ENCODE measurements at places on chromosomes 11 and 22. TPM values are rescaled to one million over a fixed set of nuclear protein-coding genes. Genes with fewer than 3 reads are reported as not detected.

EI24 gene
- total RNA-seq: 24.8 TPM

ENTHD1 gene
- not detected for total RNA-seq

NEFH gene
- total RNA-seq: 0.20 TPM

GPHA2 gene
- not detected for total RNA-seq

ANKRD13D gene
- 191 TPM for total RNA-seq

OR4A16 gene
- not detected for total RNA-seq

PGA5 gene
- total RNA-seq: not detected

CDC42EP1 gene
- total RNA-seq: 0.27 TPM

DNA sequence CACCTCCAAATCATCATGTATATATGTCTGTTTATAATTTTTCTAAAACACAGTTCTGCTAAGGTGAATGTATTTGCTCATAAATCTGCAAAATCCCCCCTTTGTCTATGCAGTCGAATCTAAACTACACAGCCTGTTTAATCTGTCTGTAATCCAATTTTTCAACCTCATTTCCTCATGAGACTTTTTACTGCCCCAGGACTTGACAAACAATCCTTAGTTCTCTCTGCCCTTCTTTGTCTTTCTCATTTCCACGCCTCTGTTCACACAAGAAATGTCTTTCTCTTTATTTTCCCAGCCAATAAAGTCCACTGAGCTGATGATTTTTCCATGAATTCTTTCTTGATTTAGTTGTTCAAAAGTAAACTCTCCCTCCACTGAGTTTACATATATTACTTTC lies 1154.3 kb downstream of the FAM181B start:
- no peaks in the 10 kb centered on the region for H3K27me3 ChIP-seq
- no peak for DNase-seq
- no peaks in the 10 kb centered on the region for H3K36me3 ChIP-seq
- no peaks in the 10 kb centered on the region for H3K4me1 ChIP-seq
- no peak overlapping the region for H3K27ac ChIP-seq

DNA sequence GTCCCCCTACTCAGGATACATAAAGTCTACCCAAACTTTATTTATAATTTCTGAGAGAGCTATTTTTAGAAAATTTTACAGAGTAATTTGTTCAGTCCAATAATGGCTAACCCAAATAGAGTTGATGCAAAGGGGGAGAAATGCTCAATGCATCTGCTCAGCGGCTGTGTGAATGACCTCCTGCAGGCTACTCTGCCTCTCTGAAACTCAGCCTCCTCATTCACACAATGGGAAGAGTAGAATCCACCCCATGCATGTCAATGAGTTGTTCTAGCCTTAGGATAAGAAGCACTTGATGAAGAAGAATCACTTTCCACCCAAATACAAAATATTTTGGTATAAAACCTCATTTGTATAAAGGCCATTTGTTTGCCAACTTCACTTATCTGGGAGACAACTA lies 1204.0 kb downstream of the LRRC4C start:
- no peaks in the 10 kb centered on the region for H3K36me3 ChIP-seq
- H3K27me3 ChIP-seq: no peaks in the 10 kb centered on the region
- no peaks in the 10 kb centered on the region for H3K4me1 ChIP-seq
- DNase-seq: no peak
- no peak overlapping the region for H3K4me3 ChIP-seq

DNA sequence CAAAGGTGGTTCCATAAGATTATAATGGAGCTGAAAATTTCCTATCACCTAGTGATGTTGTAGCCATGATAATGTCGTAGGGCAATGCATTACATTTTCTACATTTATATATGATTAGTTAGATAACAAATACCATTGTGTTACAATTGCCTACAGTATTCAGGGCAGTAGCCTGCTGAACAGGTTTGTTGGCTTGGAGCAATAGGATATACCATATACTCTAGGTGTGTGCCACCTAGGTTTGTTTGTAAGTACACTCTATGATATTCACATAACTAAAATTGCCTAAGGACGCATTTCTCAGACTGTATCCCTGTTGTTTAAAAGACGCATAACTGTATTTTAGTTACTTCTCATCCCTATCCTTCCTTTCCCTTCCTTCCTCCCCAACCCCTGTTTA lies 13.6 kb downstream of the PLEKHB1 start:
- no peak for DNase-seq
- no peak overlapping the region for H3K4me3 ChIP-seq

GRCh38 chr11:131561501-131561900 lies 191.1 kb downstream of the NTM start:
- no peak overlapping the region for H3K27ac ChIP-seq
- no peaks in the 10 kb centered on the region for H3K36me3 ChIP-seq
- no peaks in the 10 kb centered on the region for H3K27me3 ChIP-seq

GRCh38 chr11:17004486-17005148 lies 9.6 kb downstream of the PLEKHA7 start:
- no peaks in the 10 kb centered on the region for H3K27me3 ChIP-seq
- H3K27ac ChIP-seq: no peak overlapping the region
- no peaks in the 10 kb centered on the region for H3K36me3 ChIP-seq

- no peaks in the 10 kb centered on the region for H3K36me3 ChIP-seq
- H3K27me3 ChIP-seq: no peaks in the 10 kb centered on the region
- DNase-seq: no peak
- no peaks in the 10 kb centered on the region for H3K4me1 ChIP-seq
- H3K27ac ChIP-seq: no peak overlapping the region
- H3K4me3 ChIP-seq: no peak overlapping the region
These were observed 102.1 kb upstream of the SLC5A12 start for GRCh38 chr11:26823963-26824362.

GRCh38 chr11:13225038-13226001 lies 52.3 kb upstream of the BMAL1 start:
- H3K4me1 ChIP-seq: no peaks in the 10 kb centered on the region
- no peaks in the 10 kb centered on the region for H3K27me3 ChIP-seq
- no peak overlapping the region for H3K4me3 ChIP-seq
- no peaks in the 10 kb centered on the region for H3K36me3 ChIP-seq

DNA sequence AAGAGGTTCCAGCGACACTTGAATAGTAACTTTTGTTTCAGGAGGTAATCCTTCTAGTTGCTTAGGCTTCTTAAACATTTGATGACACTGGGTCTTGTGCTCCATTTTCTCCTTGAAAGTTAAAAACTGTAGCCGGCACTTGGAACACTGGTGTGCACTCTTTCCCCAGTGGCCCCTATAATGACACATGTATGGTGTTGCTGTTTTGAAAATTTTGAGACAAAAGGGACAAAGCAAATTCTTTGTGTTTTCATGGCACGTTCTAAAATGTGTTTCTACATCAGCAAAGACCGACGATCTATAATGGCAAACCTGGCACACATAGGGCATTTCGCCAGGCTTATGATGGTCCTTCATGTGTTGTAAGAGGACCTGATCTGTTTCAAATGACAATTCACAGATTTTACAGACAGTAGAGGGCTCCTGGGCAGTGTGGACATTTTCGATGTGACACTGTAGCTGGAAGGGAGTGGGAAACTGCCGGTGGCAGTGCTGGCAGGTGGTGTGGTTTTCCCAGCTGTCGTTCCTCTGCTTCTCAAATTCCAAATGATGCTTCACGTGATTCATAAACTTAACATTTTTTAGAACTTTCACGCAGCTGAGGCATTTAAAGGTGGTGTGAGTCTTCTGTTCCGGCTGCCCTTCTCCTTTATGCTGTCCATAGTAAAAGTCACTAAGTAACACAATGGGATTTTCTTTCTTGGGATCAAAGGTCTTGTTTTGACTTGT lies 20.5 kb downstream of the ZNF280B start:
- peaks cover 5% of the 10 kb centered on the region for H3K36me3 ChIP-seq
- no peaks in the 10 kb centered on the region for H3K27me3 ChIP-seq
- no peak for DNase-seq
- no peak overlapping the region for H3K27ac ChIP-seq
- no peak overlapping the region for H3K4me3 ChIP-seq

GRCh38 chr22:38416621-38417251 lies 38.3 kb downstream of the KCNJ4 start:
- H3K36me3 ChIP-seq: no peaks in the 10 kb centered on the region
- H3K4me3 ChIP-seq: no peak overlapping the region
- no peaks in the 10 kb centered on the region for H3K4me1 ChIP-seq
- H3K27me3 ChIP-seq: no peaks in the 10 kb centered on the region

DNA sequence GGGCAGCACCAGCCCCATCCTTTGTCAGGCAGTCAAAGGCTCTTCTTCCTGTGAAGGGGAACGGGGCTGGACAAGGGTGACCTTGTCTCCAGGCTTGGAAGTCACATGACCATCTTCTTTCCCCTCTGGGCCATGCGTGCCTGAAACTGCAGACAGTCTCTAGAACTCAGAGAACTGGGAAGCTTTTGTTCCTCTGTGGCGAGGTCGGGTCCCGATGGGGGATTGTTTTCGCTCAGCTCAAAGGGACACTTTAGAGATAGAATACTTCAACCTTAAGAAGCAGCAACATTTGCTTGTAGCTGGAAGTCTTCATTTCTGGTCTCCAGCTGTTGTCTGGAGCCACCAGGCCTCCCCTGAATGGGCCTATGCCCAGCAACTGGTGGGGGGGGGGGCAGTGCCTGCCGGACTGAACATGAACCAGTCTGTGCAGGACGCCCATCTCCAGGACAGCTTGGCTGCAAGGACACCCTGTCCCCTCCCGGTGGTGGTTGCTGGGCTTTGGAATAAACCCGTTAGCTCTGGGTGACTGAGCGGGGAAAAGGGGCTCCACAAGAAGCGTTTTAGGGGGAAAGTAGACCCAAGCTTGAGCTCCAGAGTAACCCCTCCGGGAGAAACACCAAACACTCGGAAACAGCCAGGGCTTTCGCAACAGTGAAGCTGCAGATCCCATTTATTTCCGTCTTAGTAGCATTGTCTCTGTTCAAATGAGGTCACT lies 55.7 kb upstream of the EMID1 start:
- H3K36me3 ChIP-seq: no peaks in the 10 kb centered on the region
- DNase-seq: no peak
- no peak overlapping the region for H3K27ac ChIP-seq
- no peak overlapping the region for H3K4me3 ChIP-seq
- H3K4me1 ChIP-seq: no peaks in the 10 kb centered on the region
- H3K27me3 ChIP-seq: no peaks in the 10 kb centered on the region

GRCh38 chr22:50303848-50304527 lies 3.5 kb downstream of the PLXNB2 start:
- no peak overlapping the region for H3K27ac ChIP-seq
- peaks cover 4% of the 10 kb centered on the region for H3K27me3 ChIP-seq
- H3K4me1 ChIP-seq: no peaks in the 10 kb centered on the region
- H3K36me3 ChIP-seq: no peaks in the 10 kb centered on the region
- DNase-seq: no peak

- H3K4me3 ChIP-seq: no peak overlapping the region
- H3K27ac ChIP-seq: no peak overlapping the region
- no peak for DNase-seq
- H3K4me1 ChIP-seq: peaks cover 3% of the 10 kb centered on the region
- no peaks in the 10 kb centered on the region for H3K27me3 ChIP-seq
- H3K36me3 ChIP-seq: peaks cover 13% of the 10 kb centered on the region
These were observed 43.8 kb downstream of the COPB1 start for GRCh38 chr11:14455648-14456430.

GRCh38 chr11:117529816-117530215 lies 202.2 kb downstream of the CEP164 start:
- DNase-seq: no peak
- H3K4me1 ChIP-seq: no peaks in the 10 kb centered on the region
